ENCODE measurements at places on chromosomes 5 and 9.

GRCh38 chr9:95283673-95284072 is 33.8 kb downstream of the FANCC start:
- DNase-seq = no peak

DNA sequence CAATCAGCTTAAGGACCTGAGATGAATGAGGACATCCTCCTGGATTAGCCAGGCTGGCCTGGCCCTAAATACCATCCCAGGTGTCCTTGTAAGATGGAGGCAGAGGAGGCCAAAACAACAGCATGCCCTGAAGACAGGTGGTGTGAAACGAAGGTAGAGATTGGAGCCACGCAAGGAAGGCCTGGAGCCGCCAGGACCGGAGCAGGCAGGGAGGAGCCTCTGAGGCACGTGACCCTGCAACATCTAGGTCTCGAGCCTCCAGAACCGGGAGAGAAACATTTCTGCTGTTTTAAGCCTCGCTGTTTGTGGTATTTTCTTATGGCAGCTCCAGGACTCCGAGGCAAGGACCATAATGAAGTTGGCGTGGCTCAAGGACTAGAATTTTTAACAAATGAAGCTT is 9.7 kb upstream of the COL5A1 start:
- DNase-seq = no peak

GRCh38 chr5:33588654-33589372 is 148.0 kb downstream of the TARS1 start:
- DNase-seq = no peak

DNA sequence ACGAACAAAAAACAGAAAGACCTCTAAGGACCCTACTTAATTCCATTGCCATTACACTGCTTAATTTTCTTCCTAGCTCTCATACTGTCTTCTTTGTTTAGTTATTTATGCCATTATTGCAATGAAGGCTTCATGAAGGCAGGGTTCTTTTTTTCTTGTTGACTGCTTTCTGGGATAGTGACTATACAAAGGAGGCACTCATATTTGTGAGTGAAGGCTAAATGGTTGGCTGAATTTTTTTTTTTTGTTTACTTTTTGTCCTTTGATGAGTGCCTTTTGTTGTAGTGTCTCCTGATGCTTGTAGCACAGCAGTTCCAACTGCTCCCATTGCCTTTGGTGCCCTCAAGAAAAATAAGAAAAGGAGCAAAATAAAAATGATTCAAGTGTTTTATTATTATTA is 17.8 kb downstream of the CTNNA1 start:
- peak; percentile 6 for DNase-seq

GRCh38 chr5:103336941-103337340 is 78.4 kb downstream of the MACIR start:
- DNase-seq = no peak

DNA sequence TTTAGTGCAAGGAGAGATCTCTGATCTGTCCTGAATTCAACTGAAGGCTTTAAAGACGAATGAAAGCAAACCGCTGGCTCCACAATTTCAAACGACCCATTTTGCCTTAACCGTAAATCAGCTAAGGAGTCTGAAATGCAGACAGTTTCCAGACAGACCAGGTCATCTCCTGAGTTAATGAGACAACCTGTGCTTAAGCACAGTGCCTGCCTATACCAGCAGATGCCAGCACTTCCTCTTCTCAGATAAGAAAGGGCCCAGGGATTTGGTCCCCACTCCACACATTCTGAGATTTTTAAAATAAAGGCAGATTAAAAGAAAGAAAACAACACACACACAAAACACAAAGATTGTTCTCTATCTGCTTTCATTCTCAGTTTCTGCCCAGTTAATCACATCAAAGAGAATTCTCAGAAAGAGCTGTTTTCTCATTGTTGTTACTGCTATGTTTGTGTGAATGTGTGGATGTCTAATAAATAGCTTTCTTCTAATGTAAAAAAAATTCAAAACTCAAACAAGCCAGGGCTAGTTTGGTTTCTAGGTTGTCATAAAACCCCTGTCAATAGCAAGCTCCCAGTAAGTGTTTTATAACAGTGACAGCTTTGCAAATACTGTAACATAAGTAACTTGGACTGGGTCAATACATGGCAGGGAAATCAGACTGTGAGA is 157.7 kb upstream of the SLC24A2 start:
- peak; percentile 36 for DNase-seq

GRCh38 chr9:4344946-4345345 is 45.1 kb upstream of the GLIS3 start:
- no peak for DNase-seq

DNA sequence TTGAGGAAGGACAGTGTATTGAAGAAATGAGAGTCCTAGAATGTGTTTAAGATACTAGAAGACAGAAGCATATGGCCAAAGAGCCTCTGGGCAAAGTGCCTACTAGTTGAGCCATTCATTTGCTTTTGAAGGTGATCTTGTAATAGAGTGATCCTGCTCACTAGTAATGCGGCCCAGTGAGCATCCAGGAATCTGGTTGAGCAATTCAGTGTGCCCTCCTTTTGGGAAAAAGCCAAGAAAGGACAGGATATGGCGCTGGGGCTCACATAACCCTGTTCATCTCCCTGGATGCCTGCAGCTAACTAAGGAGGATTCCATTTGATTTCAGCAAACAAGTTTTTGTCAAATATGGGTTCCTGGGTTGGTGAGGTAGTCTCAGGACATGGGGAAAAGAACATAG is 16.3 kb downstream of the ADAM19 start:
- DNase-seq = no peak

- no peak for DNase-seq
These were observed 586.7 kb upstream of the TUSC1 start for GRCh38 chr9:26264709-26265601.

All from COLO829 (cell line).